CD4-positive, alpha-beta T cell treated with Interleukin-15 for 4 hours (primary cell): ENCODE measurements at places on chromosomes 13 and 19.

DNA sequence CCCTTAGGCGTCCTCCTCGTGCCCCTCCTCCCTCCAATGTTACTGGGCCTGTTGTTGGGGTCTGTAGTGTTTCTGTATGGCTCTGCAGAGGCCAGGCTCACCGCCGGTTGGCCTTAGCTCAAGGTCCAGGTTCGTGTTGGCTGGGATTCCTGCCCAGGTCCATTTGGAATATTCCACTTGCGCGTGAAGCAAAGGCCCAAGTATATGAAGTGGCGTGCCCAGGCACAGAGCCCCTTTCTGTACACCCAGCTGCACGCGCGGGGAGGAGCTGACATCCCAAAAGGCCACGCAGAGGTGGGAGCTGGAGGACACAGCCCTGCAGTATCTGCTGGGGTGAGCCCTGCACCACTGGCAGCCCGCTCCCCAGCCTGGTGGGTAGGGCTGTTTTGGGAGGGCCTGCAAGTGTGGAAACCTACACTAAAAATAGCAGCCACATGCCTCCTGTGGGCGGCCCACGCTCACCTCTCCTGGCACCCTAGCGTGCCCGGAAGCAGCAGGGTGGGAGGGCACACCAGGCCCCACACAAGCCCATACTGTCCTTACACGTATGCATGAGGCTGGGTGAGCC is 30.2 kb downstream of the CRTC1 start:
- DNase-seq = no peak

DNA sequence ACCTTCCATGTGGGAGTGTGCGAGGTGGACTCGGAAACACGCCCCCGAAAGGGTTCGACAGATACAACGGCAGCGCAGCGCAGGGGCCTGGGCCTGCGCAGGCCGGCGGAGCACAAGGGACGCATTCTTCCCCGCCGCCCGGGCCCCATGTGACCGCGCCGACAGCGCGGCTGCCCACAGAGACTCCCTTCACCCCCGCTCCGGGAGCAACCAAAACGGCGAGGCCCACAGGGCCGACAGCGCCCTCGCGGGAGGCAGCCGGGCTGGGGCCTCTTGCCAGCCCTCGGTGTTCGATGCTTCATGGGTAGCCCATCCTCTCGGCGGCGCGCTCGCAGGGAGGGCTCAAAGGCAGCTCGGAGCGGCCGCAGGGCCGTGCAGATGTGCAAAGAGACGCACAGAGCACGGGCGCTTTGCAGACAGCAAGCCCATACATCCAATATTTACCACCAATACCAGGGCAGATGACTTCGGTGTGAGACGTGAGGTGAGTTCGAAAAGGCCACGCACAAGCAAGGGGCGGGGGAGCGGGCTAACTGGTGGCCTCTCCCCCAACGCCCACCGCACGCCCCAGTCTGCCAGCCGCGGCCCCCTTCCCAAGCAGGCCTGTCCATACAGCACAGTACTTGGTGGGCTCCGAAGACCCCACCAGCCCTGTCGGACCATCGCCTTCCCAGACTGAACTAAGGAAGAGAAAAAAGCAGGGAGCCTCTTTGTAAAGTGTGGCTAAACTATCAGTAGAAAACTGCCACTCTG is 89.9 kb downstream of the CRYL1 start:
- no peak for DNase-seq

DNA sequence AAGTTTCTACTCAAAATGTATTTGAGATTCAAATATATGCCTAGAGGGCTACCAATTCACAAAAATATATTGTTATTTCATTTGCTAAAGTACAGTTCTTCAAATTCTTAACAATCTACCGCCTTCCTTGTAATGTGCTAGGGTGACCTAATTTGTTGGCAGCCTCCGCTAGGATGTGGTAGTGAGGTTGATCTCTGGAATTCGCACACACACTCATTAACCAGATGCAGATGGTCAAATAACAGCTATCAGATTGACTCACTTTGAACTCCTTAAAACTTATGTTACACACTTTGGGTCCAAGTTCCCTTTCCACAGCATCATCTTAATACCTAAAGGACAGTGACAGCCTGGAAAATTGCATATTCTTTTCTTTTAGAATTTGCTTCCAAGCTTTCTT is 367.3 kb downstream of the DCT start:
- no peak for DNase-seq

DNA sequence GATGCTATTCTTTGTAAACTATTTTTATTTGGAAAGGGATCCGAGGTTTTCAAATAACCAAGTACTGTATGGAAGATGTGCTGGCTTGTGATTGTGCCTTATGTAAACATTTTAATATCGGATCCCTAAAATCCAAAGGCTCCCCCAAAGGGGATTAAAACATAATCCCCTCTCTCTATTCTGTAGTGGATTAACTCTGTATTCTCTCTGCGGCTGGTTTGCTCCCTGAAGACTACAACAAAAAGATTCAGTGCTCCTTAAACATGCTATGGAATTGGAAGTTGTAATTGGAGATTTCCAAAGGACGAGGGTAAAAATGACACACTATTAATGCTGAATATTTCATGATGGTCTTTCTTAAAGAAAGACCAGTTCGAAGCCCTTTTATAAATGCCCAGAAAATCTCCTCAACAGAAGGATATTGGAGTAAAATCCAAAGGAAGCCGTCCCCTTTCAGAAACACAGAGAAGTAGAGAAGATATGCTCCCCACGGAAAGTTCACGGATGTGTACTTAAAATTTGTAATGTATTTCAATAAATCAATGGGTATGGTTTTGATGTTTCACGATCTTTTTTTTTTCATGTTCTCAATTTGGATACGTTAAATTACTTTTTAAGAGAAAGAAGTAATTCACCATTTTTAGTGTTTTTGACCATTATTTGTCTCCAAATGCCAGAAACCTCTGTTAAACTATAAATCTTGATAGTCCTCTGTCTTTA is 6.5 kb downstream of the MAB21L1 start:
- DNase-seq = no peak

DNA sequence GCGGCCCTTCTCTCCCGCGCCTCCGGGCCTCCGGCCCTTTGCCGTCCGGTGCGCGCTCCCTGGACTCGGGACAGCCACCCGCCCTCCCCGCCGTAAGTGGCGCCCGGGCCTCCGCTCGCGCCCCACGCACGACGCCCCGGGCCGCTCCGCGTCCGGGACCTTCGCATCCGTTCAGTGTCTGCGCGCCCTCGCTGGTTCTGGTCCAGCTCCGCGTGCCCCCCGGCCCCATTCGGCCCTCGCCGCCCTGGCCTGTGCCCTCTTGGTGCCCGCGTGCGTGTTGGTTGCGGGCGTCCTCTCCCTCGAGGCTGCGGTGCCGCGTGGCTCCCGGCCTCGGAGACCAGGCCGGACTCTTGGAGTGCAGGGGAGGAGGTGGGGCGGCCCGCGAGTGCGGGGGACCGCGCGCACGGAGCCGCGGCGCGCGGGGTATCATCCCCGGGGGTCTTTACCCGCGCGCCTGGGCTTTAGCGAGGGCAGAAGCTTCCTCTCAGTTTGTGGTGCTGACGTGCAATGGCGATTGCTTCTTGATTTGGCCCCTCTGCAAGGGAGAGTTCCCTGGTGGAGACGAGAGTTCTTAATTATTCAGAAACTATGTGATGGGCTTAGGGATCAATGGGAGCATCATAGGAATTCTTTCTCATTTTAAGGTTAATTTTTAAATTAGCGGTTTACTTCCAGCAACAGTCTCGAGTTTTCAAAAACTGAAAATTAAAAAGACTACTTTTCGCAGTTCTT is 757 bp downstream of the WASF3 start:
- DNase-seq = no peak
